ENCODE measurements at places on chromosomes 16 and 17.

- DNase-seq, result no peak
These were observed 36.3 kb downstream of the PITPNC1 start for GRCh38 chr17:67413388-67413787.

GRCh38 chr17:32323046-32323445, 18.9 kb downstream of the C17orf75 start:
- DNase-seq, result no peak

GRCh38 chr17:60391471-60392041, 377 bp downstream of the USP32 start:
- peak; percentile 36 for DNase-seq

- no peak for DNase-seq
These were observed 41.1 kb upstream of the MTSS2 start for GRCh38 chr16:70726892-70727361.

DNA sequence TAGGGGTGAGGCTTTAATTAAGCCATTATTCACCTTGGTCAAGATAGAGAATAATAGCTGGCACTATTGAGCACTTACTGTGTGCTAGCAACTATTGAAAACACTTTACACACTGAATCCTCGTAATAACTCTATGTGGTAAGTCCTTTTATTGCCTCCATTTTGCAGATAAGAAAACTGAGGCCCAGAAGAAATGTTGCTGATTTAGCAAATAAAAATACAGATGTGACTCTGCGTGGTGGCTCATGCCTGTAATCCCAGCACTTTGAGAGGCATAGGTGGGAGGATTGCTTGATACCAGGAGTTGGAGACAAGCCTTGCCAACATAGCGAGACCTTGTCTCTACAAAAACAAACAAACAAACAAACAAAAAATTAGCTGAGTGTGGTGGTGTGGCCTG, 19.4 kb downstream of the OTOA start:
- no peak for DNase-seq

DNA sequence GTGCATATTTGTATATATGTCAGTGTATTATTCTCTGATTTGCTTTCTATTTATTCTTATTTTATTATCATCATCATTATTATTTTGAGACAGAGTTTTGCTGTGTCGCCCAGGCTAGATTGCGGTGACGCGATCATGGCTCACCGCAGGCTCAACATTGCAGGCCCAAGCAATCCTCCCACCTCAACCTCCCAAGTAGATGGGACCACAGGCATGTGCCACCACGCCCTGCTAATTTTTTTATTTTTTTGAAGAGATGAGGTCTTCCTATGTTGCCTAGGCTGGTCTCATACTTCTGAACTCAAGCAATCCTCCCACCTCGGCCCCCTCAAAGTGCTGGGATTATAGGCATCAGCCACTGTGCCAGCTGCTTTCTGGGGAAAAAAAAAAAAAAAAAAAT, 8.4 kb upstream of the ARHGAP17 start:
- no peak for DNase-seq

DNA sequence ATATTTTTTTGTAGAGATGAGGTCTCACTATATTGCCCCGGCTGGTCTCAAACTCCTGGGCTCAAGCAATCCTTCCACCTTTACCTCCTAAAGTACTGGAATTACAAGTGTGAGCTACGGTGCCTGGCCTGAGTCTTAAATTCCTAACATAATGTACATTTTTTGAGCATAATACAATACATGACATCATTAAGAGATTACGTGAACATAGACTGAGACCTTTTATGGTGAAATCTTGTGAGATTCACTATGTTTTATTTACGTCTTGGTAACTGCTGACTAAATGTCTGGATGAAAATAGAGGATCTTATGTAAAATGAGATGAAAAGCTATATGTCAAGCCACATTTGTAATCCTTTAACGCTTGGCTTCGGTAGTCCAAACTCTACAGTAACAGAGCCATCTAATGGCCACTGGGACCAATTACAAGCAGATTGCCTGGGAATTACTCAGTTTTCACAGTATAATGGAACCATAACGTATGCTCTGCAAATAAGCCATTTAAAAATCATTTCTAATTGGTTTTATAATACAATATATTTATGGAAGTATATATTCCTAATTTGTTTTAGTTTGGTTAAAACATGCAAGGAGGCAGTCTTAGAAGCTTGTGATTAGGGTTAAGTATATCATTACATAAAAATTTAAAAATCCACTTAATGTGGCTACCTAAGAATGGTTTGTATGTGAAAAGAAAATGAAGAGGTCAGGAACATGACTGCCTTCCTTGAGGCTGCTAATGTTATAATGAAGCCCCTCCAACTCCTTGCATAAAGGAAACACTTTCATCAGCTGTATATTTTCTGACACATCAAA, 8.1 kb upstream of the EFCAB13 start:
- DNase-seq, result no peak

- no peak for DNase-seq
These were observed 207.1 kb downstream of the ZFHX3 start for GRCh38 chr16:72840631-72841381.

DNA sequence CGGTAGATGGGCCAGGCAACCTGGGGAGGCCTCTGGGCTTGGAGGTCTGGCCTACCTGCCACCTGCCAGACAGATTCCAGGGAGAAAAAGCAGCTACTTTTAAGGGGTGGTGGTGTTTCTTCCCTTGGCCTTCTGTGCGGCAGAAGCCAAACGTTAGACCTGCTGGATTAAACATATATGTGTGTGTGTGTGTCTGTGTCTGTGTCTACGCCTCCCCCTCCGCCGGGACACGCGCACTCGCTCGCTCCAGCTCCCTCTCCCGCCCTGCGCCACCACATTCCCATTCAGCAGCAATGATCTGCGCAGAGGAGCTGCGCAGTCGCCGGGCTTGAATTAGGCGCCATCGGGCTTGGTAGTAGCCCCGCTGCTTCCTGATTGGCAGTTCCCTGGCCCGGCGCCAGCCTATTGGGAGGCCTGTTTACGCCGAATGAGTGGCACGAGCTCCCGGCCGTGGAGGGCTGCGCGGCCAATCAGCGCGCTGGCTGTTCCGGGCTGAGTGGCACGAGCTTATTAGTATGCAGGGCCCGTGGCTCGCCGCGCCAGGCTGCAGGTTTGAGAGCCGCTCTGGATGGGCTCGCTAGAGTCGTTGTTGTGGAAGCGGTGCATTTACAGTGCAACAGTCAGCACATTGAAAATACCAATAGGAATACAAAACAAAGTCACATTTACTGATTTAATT, at the start of gene BAHCC1:
Gene BAHCC1, plus strand, starts transcription at position 537 of the 679 bp plus-strand sequence. CDS start 4,283 bp downstream, outside the sequence.
- DNase-seq, result peak; percentile 91

GRCh38 chr17:17413215-17413792, 63.5 kb upstream of the MED9 start:
- no peak for DNase-seq

DNA sequence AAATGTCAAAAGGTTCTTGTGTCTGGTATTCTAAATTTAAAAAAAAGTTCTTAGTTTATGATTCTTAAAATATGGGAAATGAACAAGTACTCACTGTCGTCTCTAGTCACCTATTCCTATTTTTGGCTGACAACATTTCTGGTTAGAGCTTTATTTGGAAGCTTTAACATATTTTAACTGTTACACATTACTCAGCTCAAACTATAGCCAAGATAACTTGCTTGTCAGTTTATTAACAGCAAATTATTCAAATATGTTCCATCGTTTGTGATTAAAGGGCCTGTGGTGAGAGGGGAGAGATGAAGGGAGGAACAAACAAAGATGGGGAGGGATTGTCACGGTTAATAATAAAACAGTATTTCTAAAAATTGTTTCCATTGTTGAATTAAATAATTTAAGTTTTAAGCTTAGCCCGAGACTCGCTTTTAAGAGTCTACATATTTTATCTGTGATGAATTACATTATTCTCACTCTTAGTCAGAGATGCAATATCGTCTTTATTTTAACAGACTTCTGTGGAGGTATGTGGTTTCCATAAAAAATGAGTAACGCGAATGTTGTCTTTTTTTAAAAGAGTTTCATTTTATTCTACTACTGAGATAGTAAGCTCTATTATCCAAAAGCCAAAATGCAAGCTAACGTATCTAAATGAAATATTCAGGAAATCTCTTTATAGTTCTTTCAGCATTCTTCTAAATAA, 321.9 kb upstream of the PMFBP1 start:
- DNase-seq, result no peak

DNA sequence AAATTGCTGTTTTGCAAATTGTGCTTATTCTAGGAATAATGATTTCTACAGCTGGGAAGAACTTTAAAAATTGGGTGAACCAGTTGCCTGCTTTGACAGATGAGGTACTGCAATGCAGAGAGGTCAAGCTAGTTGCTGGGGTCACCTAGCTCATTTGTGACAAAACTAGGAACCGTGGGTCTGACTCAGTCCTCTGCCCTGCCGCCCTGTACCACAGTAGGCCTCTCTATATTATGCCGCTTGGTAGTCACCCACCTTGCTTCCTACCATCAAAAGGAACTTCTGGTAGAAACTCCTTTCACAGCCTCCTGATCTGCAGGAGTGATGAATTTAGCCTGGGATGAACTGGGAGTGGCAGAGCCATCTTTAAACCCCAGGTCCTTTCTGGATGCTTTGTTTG, 105.7 kb downstream of the PITPNC1 start:
- no peak for DNase-seq

GRCh38 chr17:42221886-42222745, 27.8 kb upstream of the GHDC start:
- peak; percentile 47 for DNase-seq

DNA sequence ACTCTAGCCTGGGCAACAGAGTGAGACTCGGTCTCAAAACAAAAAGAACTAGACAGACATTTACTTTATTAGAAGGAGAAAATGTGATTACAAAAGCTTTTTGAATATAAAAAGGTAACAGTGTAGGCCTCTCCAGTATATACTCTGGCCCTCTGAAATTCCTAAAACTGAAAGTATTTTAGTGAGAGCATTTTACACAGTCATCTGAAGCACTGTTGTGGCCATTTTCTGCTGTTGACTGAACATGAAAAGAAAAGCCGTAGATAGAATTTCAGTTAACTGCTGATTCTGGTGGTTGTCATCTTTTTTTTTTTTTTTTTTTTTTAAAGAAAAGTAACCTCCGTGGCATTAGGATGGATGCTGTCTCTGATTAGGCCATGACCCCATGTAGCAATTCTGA, 15.6 kb downstream of the DUSP14 start:
- no peak for DNase-seq

DNA sequence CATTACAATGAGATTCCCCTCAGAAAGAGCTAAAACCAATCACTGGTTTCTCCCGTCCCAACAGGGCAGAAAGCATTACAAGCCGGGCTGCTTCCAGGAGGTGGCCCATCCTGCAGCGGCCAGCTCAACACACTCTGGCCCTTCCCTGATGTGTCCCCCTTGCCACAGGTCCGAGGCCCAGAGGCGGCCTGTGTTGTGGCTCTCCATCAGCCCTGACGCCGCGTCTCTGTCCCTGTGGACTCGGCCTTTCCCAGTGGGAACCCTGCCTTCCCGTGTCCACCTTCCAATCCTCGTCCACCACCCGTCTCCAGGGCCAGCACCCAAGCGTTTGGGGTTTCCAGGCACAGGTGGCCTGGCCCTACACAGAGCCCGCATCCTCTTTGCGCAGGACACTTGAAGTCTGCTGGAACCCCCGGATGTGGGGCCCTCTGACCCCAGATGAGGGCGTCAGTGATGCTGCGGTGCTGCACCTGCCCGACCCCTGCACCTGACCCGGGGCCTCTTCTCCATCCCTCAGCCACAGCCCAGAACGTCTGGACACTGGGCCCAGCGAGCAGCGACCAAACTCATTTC, 21.1 kb downstream of the RAB40B start:
- DNase-seq, result no peak

DNA sequence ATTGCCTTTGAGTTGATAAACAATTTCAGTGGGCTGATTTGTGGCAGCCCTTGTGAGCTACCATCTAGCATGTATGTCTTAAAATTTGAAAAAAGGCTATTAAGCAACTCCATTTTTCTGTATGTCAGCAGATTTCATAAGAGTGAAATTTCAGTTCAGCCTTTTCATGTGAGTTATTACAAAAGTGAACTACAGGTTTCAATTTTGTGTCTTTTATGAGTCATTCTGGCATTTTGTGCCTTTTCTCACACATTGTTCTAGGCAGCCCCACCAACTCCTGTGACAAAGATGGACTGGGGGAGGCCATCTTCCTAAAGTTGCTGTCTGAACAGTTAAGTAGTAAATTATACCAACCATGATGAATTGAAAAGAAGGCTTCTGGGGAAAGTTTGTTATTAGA, 52.1 kb downstream of the USP10 start:
- no peak for DNase-seq

- DNase-seq, result no peak
These were observed 58.5 kb downstream of the RGS9 start for GRCh38 chr17:65195716-65196115.

GRCh38 chr16:66266436-66267291, 99.8 kb upstream of the CDH5 start:
- DNase-seq, result no peak

DNA sequence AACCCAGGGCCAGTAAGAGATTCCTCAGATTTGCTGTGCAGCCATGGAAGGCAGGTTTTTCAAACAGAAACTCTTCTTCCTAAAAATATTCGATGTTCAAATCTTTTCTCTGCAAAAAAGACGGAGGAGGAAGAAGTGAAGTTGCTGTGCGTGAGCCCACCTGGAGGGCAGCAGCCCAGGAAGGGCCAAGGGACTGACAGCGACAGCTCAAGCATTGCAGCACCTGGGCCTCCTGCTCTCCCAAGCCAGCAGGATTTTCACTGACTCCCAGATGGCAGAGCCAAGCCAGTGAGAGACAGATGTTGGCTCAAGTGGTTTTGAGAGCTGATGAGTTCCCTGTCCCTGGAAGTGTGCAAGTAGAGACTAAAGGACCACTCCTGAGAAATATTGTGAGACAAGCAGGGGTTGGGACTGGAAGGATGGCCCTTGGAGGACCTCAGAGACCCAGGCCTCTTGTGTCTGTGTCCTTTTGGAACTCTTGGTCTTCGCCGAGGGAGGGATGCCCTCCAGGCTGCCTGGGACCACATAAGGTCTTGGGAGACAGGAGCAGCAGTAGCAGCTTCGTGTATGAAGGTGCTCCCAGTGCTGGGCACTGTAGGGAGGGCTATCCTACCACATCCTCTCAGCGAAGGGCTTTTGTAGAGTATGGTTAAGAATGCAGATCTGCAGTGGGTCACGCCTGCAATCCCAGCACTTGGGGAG, 29.3 kb upstream of the TNFRSF13B start:
- DNase-seq, result no peak

DNA sequence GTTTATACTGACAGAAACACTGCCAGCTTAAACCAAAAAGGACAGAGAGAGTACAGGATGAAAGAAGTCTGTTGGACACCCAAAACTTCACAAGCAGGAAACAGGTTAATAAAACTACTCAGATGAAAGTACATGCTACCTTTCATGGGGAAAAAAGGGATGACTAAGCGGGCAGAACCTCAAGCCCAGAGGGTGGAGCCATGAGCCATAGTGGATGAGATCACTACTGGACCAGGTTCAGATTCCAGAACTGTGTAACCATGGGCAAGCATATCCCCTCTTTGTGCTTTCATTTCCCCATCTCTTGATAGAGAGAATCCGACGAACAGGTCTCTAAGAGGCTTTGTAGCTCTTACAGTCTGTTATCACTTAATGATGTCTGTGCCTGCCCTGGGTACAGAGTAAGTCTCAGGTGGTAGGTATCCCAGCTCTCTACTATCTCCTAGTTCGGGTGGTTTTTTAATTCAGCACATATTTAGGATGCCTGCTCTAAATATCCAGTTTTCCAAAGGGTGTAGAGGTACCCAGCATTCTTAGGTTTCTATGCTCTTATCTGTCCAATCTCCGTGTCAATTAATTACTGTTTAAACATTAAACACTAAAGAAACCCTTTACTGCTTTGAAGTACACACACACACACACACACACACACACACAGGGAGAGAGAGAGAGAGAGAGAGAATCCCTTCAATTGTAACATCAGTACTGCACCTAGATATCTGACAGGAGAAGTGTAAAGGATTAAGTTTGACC, 206.7 kb downstream of the ZNF423 start:
- no peak for DNase-seq

GRCh38 chr16:13702614-13703013, 217.3 kb upstream of the ERCC4 start:
- no peak for DNase-seq

Measured in GM19239 (cell line).